ENCODE measurements at places on chromosomes 7 and 10.
A peak's percentile ranks its signal among the peaks of the same experiment; 100 is the strongest.

DNA sequence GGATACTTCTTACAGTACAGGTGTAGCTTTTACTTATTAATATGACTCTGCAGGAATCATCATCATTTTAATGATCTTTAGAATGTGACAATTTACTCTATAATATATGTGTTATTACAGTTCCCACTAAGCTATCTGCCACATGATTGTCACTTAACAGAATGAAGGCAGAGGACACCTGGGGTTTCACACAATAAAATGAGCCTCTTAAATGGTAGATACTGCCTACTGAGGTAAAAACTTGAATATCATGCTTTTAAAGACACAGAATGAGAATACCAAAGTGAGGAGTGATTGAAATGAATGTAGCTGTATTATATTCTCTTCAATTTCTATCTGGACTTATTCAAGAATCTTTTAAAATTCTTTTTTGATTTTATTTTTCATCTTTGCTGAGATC, 1255.3 kb upstream of the LRRN3 start:
- no peak for DNase-seq

- no peak for DNase-seq
These were observed 18.2 kb downstream of the DNAJC12 start for GRCh38 chr10:67819768-67820204.

DNA sequence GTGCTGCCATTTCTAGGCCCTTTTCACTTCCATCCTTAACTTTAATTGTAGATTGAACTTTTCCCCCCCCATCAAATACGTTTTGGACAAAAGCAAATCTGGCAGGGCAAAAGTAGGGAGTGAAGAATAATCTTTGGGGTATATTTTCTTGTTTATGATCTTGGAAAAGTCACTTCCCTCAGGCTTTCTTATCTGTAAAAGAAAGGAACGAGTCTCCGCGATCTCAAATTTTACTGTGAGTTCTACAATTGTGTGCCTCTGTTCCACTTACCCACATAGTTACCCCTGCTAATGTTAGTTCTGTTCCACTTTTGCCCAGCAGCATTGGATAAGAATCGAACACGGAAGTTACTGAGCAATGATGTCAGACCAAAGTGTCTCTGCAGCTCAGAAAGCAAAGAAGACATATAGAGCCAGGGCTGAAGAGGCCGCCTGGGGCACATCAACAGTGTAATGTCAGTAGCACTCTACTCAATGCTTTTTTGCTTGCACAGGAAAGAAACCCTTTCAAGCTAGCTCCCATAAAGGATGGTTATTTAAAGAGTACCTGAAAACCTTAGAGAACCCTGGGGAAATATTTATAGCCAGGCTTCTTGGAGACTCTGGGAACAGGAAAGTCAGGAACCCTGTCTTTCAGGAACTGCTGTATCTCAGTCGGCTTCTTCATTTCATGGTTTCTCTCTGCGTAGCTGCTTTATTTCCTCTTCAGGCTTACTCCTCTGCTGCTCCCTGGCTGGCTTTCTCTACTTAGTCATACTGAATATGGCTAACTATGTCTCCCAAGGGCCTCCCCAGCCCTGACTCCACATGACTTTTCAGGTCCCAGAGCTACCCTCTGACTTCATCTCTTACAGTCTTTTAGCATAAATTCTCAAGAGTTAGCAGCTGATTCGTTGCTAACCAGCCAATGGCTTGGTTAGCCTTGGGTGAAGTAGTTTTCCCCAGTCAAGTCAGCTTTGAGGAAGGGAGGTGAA, 123.7 kb upstream of the FAM3C start:
- DNase-seq: no peak

GRCh38 chr7:3455806-3456595, 154.9 kb downstream of the SDK1 start:
- no peak for DNase-seq

- no peak for DNase-seq
These were observed 42.6 kb upstream of the C7orf33 start for GRCh38 chr7:148547951-148548350.

- peak; percentile 80 for DNase-seq
These were observed 45.6 kb upstream of the SUN1 start for GRCh38 chr7:786472-787255.

DNA sequence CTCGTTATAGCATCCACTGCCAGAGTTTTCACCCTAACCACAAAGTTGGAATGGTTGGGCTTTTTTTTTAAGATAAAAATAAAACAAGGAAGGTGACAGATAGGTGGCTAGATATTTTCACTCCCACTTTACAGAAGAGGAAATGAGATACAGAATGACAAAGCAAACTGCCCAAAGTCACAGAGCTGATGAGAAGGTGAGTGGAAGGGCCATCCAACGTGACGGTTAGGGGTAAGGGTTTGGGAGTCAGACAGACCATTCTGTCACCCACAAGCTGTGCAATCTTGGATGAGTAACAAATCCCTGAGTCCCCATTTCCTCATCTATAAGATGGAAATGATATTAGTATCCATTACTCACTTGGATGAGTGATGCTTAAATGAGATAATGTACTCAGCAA, 106.9 kb upstream of the PDLIM1 start:
- DNase-seq: no peak

DNA sequence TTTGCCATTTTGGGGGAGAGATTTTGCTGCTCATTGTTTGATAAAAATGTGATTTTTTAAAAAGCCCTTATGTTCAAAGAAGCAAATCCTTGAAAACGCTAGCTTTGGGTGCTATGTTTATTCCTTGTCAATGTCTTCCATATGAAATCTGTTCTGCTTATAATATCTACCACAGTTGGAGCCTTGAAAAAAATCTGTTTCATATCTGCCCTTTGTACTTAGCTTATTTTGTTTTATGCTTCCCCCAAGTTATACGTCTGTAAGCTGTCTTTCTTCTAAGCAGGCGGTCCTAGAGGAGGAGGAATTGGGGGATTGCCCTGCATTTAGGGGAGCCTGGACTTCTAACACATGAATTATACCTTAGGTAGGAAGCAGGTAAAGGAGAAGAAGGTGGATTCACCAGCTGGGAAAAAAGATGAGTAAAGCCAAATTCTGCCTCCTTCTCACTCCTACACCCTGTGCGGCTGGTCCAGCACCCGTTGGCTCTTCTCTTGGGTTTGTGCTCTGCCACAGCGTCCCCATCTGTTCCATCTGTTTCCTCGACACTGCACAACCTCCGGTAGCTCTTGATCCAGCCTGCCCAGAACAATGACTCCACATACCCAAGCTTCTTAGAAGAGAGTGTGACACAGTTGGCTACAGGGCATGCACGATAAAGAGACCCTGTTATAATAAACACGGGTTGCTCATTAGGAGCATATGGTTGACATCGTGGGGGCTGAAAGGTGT, 31.9 kb upstream of the NEUROD6 start:
- no peak for DNase-seq

DNA sequence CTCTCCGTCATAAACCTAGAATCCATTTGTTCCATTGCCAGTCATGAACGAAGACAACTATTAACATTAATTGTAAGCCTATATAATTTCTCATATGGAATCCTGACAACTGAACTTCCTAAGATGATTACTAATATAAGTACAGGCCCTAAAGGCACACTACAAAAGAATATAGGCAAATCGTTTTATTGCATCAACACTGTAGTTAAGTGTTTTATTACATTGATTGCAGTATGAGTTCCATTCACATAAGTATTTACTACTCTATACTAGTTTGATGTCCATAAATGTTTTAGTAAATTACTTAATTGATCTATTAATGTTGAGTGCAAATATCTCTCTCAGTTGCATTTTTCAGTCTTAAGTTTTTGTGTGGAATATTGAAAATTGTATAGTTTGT, 113.1 kb upstream of the SEMA3C start:
- DNase-seq: no peak
